NCI-H187 treated with DMSO at 0.1 percent for 48 hours (cell line): ENCODE measurements at places on chromosomes 16 and 17.

DNA sequence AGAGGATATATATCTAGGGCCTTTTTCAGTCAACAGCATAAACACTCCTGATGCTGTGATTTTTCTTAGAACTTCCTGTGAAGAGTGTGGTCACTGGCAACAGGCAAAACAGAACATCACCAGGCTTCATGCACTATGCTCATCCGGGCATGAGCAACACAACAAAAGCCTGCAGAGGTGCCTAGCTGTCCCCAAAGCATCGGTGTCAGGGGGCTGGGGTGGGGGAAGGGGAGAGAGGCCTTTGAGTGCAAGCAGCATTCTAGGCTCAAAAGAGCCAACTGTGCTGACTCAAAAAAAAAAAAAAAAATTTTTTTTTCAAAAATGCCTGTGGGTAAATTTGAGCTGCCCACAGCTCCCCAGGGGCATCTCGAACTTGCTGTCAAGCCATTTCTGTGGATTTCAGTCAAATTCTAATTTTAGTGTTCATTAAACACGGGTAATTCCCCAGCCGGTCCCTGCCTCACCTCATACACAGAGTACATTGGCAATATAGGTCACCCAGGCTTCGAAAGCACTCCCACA lies 194.6 kb upstream of the DYNLRB2 start:
- no peak for DNase-seq

- no peak for DNase-seq
Observed at GRCh38 chr17:35934760-35935159, 4.2 kb upstream of the RDM1 start.

- no peak for DNase-seq
Observed at GRCh38 chr16:27498916-27499658, 50.6 kb downstream of the GTF3C1 start.

GRCh38 chr17:55575058-55575636 lies 63.9 kb upstream of the SMIM36 start:
- DNase-seq, result no peak

DNA sequence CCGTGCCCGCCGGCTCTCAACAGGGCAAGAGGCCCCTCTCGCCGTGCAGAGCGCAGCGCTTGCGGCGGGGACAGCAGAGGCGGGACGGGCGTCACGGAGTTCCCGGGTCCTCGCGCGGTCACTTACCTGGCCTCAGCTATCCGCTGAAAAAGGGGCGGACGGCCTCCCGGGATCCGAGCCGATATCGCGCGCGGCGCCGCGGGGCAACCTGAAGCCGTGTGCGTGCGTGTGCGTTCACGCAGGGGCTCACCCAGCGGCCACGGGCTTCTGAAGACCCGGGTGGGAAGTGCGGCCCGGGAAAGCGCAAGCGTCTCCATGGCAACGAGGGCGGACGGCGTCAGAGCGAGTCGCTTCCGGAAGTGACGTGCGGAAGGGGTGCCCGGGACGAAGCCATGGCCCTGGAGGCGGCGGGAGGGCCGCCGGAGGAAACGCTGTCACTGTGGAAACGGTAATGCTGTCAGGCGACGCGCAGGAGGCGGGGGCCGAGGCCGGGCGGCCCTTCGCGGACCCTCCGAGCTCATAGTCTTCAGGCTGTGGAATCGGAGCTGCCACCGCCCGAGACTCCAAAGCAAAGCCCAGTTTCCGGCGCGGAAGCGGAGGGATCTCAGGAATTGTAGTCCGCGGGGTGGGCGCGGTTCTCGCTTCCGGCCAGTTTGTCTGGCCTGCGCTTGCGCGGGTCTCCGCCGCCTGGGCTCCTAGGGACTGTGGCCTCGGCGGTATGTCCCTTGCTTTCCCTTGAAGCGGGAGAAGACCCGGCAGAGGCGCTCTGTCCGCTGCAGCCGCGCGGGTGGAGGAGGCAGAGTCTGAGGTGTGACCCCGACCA lies at the start of gene ENDOV:
Gene ENDOV, plus strand, starts transcription at position 365 of the 823 bp plus-strand sequence. Its CDS starts 28 bp downstream, at position 393.
- DNase-seq, result peak; percentile 30

DNA sequence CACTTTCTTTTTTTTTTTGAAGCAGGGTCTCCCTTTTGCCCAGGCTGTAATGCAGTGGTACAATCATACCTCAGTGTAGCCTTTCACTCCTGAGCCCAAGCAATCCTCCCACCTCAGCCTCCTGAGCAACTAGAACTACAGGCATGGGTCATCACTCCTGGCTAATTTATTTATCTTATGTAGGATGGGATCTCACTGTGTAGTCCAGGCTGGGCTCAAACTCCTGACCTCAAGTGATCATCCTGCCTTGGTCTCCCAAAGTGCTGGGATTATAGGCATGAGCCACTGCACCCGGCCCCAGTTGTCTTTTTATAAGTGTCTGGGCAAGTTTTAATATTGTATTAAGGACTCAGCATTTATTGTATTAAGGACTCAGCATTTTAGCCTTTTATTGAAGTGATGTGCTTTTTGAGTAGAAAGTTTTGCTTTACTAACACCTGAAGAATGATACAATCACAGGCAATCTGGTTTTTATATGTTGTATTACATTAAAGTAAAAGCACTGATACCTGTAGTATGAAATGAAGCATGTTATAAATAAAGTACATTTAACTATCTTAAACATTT lies 22.9 kb downstream of the VMP1 start:
- no peak for DNase-seq
